Stomach (tissue), 19 donors: ENCODE measurements at places on chromosomes 2 and 18. TPM values are rescaled to one million over a fixed set of nuclear protein-coding genes. Genes with fewer than 3 reads are reported as not detected.

Gene HIBCH
- 22.7 TPM for polyA plus RNA-seq

Gene RESP18
- not detected for polyA plus RNA-seq

Gene RNU2-63P
- not detected for polyA plus RNA-seq

Gene ACKR3
- polyA plus RNA-seq = 7.3 TPM
